Kidney tubule cell (primary cell): ENCODE measurements at places on chromosomes 5 and 9.

DNA sequence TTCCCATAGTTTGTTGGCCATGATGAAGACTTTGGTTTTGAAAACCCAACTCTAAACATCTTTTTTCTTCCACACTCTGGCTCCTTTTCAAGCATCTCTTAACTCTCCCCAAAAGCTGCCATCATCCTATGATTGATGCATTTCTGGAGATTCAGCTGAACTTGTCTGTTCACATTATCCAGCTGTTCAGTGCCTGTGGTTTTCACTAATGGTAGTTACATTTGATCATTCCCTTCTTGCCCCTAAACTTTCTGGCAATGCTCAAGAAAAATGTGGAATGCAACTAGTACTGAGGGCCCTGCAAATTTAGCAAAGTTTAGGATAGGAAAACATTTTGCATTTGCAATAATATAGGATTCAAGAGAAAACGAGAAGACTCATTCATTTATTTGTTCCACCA lies 267.5 kb downstream of the ENC1 start:
- DNase-seq, result no peak

- DNase-seq, result no peak
These were observed 124.5 kb upstream of the NFIB start for GRCh38 chr9:14438232-14439021.

DNA sequence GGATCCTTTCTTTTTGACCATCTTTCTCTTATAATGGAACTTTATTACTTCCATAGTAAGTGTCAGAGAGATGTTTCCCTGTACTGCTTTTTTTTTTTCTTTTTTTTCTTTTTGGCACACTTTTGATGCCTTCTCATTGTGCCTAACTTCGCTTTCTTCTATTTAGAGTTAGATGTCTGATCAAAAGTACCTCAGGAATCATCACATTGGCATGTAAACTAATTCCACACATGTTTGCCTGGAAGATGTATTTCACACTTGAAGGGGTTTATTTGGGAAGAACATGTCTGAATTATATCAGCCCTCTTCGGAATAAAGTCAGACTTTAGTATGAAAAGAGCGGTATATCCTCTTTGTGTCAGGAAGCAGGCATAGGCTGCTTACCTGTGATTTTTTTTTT lies 35.1 kb downstream of the SMARCA2 start:
- DNase-seq, result peak; percentile 16

DNA sequence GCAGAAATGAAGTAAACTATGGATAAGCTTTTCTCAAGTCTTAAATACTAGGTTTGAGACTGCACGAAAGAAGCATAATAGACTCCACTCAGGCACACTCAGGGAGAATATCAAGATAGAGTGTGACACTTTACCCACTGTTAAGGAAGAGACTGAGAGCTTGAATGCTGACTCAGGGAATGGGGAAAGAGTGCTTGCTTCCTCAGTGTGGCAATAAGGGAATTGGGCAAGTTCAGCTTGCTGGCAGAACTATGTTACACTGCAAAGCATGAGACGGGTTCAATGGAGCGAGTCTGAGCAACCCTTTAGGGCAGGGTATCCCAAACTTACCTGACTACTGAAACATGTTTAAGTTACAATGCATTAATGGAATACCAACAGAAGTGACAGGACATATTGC lies 237.7 kb upstream of the MEF2C start:
- peak; percentile 47 for DNase-seq

DNA sequence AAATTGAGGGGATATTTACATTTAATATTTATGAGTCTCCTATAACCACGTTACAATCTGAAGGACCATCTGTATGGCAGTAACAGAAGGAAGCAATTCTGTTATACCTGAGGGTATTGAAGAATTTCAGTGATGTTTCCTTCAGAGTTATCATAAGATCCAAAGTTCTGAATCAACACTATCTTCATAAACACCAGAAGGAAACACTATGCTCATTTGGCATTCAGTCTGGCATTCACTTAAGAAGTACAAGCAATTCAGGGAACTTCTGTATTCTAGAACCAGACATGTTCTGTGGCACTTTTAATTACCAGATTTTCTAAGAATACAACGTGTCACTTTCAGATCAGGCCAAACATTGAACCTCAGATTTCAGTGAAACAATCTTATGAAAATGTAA lies 9.6 kb downstream of the DAB2 start:
- no peak for DNase-seq
